Stimulated activated CD4-positive, alpha-beta T cell treated with anti-CD3 and anti-CD28 coated beads, Interleukin-1b, Interleukin-23, amount 100 ng/mL, for 4 hours (primary cell): ENCODE measurements at places on chromosomes 12 and 14.

DNA sequence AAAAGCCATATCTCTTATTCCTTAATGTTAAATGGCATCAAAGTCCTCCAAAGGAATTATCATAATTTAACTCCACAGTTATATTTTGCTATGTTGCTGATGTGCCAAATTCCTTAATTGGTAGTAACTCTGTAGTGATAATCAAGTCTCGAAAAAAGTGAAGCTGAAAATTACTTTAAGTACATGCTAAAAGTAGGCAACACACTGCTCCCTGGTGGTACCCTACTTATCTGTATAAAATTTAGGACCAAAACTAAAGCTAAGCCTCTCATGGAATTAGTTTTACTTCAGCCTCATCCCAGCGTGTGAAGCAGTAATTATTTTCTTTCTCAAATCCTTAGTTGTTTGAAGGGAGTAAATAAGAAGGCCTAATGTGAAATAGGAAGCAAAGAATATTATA is 132.8 kb downstream of the TTLL5 start:
- DNase-seq = no peak

GRCh38 chr14:75885829-75886228 is 96.0 kb downstream of the TGFB3 start:
- no peak for DNase-seq

- no peak for DNase-seq
These were observed 250.1 kb downstream of the NUAK1 start for GRCh38 chr12:105888696-105889095.

DNA sequence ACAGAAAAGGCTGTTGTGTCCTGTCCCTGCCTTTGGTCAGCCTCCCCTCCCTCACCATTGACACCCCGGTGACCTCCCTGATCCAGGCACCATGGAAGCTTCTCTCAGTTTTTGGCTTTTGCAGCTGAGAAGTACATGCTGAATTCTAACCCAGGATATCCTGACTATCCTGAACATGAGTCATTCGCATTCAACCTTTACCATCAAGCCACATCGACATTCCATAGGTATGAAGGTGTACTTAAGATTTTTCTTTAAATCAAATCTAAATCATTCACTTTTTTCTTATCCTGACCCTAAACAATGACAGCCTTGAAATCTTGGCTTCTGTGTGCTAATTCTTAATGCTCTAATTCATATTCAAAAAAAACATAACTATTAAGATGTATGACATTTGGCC is 8.7 kb upstream of the KRT78 start:
- no peak for DNase-seq
